Activated CD4-positive, alpha-beta T cell treated with anti-CD3 and anti-CD28 coated beads for 4 hours (primary cell): ENCODE measurements at places on chromosomes 12 and 14.

DNA sequence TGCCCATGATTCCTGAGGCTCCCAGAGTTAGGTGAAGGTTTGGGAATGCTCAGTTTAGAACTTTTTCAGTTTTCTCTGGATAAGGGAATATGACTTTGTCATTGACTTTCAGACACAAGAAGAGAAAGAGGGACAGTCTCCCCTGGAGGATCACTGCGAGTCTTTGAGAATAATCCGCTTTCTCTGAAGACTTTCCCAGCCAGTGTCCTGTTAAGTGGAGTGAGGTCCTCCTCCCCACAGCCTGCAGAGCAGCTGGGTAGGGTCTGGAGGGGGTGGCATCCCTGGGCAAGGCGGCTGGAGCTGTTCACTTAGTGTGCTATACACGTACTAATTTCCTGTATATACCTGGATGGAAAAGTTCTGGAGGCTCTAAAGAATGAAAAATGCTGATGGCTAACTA, 8.5 kb upstream of the RAB35 start:
- no peak for DNase-seq

DNA sequence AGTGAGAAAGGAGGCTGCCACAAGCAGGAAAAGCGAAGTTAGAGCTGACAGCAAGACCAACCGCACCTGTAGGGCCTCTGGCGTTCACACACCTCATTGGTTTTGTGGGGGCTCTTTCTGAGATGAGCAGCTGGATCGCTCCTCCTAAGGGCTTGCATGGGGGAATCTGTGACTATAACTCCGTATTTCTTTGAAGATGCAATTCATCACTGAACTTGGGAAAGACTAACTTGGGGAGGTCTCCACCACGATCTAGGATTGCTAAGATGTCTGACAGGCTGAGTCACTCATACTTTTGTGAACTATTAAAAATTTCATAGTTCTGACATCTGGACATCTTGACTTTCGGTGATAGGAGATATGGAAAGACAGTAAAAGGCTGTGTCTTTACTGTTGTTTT, 173.6 kb downstream of the ETV6 start:
- DNase-seq: no peak

- no peak for DNase-seq
Observed at GRCh38 chr14:79749065-79749464, 462.2 kb downstream of the DIO2 start.

- no peak for DNase-seq
Observed at GRCh38 chr14:95057851-95058250, 99.5 kb downstream of the DICER1 start.

DNA sequence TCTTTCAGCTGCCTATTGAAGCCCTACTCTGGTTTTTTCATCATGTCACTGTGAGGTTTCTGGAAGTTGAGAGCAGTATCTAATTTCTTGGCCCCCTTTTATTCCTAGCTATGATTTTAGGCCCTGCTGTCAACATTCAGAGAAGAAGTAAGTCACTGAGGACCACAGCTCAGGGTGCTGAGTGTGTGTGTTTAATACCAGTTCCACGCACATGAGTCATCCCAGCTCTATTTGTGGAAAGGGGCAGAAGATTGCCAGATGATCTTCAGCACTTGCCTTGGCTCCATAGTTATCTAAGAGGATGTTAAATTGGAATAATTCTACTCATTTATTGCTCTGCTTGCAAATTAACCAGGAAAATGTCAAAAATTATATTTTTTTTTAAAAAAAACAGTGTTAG, 65.5 kb upstream of the SLC38A4 start:
- DNase-seq: no peak

- DNase-seq: no peak
Observed at GRCh38 chr12:120677765-120678473, 9.0 kb upstream of the MLEC start.

DNA sequence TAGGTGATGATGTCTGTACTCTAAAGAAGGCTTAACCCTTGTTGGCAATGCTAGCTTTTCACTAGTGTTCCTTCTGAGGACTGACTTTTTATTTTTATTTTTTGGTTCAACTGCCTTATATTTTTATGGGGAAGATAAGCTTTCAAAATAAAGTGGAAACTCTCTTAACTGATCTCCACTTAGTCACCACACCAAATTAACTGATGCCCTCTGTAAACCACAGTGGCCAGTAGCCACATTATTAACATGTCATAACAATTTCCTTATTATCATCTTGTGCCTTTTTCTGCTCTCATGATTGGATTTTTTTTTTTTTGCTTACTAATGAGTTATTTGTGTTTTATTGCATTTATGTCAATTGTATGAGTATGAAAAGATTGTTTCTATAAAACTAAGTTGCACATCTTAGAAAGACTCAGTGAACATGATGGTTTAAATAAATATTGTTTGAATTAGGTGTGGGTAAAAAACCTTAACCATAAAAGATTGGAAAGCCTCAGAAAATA, 56.9 kb downstream of the SCFD1 start:
- no peak for DNase-seq

- no peak for DNase-seq
Observed at GRCh38 chr14:56138928-56139327, 20.7 kb downstream of the PELI2 start.

DNA sequence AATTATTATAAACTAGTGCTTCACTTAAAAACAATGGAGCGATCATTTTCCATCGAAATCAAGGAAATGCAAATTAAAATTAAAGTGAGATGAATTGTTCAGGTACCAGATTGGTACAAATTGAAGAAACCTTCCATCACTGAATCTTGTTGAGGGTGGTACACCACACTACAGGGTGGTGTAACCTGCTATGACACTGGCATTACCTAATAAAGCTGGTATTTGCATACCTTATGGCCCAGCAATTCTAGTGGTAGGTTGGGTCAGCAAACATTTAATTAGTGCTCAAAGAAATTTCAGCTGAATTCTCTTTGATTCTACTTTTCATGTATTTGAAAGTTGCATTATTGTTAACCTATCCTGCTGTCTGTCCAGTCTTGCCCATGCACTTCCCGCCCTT, 9.2 kb downstream of the TIGAR start:
- DNase-seq: no peak

DNA sequence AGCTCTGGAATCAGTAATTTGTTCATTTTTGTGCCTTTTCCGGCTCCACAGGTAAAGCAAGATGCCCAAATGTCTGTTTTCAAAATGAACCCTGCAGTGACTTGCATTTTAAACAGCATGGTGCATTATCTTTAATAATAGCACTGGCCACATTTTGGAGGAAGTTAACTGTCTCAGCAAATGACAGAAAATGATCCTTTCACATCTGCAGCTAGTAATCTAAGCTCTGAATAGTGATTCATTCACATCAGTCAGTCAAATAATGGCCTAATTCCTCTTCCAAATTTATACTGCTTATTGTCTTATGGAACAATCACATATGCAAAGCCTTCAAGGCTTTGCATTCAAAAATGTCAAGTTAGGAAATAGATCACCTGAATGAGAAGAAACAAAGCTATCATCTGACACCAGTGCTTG, 75.6 kb downstream of the PPM1H start:
- no peak for DNase-seq

GRCh38 chr14:76901171-76902055, 75.2 kb downstream of the LRRC74A start:
- no peak for DNase-seq

- DNase-seq: no peak
Observed at GRCh38 chr12:127421614-127422013, 845.4 kb upstream of the TMEM132C start.
